ENCODE measurements at places on chromosomes 16 and 17.
A peak's percentile ranks its signal among the peaks of the same experiment; 100 is the strongest.

DNA sequence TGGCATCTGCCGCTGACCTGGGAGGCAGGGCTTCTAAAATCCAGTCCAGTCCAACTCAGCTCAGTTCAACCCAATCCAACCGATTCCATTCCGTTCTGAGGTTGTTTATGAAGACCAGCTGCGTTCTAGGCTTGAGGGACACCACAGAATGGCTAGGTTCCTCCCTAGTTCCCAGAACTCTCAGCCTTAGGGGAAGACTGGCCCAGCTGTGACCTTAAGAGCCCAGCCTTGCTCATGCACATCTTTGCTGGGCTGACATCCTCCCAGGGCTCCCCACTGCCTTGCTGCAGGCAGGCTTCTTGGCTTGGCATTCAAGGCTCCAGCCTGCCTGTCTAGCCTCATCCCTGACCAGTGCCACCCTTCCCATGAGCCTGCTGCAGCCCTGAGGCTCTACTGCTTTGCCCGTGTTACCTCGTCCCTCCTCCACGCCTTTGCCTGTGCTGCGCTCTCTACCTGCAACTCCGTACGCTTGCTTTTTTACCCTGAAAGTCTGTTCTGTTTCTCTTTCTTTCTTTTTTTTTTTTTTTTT, 7.9 kb downstream of the SLC12A3 start:
- no peak for DNase-seq

- no peak for DNase-seq
These were observed 8.4 kb downstream of the CCL16 start for GRCh38 chr17:35972945-35973332.

DNA sequence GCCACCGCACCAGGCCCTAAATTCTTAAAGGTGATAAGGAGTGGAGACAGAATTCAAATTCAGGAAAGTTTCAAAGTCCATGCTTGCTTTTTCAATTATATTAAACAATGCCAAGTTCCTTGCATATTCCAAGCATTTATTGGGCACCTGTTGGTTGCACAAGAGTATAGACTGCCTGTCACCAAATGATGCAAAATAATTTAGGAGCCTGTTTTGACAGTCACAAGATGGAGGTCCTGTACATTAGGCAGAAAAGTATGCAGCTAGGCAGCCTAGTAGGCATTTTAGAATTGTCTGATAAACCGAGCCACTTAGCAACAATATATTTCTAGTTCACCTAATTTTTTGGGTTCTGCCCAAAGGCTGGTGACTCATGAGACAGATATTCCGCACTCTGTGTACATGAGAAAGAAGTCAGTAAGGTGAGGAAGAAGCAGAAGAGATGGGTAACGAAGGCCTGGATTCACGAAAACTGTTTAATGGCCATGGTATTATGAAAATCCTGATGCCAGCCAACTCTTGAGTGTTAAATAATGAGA, 7.3 kb downstream of the ACACA start:
- no peak for DNase-seq

GRCh38 chr17:1620486-1620885, 8.1 kb downstream of the SLC43A2 start:
- no peak for DNase-seq

DNA sequence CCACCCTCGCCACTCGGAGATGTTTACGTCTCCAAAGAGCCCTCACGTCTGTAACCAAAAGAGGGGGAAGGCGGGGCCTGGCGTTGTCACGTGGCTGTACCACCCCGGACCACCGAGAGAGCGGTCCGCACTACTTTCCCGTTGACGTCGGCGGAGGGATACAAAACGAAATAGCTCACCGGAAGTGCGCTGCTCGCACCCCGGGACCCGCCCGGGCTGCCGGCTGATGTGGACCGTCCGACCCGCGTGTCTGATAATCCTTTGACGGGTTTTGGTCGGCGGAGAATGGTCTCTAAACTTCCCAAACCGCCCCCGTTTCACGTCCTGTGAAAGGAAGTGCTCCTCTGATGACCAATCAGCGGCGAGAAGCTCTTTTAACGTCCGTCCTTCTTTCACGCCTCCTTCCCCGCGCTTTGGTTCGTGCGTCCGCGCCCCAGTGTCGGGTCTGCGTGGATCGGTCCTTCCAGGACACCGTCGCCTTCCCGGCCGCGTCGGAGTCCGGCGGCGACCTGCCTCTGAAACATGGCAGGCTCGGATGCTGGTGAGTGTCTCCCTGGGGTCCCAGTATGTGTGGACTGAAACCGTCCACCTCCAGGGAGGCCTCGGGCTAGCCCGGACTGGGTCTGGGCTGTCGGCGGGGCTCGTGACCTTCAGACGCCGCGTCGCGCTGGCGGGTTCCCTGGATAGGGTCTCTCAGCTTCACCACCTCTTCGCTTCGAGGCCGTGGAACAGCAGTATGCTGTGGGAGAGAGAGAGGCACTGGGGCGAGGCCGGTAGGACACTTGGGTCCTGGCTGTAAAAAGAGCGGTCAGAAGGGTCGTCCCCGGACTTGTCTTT, at the start of gene CEP95:
Gene CEP95, plus strand, starts transcription at position 402 of the 837 bp plus-strand sequence. Its CDS starts 121 bp downstream, at position 523.
- DNase-seq: peak; percentile 96

DNA sequence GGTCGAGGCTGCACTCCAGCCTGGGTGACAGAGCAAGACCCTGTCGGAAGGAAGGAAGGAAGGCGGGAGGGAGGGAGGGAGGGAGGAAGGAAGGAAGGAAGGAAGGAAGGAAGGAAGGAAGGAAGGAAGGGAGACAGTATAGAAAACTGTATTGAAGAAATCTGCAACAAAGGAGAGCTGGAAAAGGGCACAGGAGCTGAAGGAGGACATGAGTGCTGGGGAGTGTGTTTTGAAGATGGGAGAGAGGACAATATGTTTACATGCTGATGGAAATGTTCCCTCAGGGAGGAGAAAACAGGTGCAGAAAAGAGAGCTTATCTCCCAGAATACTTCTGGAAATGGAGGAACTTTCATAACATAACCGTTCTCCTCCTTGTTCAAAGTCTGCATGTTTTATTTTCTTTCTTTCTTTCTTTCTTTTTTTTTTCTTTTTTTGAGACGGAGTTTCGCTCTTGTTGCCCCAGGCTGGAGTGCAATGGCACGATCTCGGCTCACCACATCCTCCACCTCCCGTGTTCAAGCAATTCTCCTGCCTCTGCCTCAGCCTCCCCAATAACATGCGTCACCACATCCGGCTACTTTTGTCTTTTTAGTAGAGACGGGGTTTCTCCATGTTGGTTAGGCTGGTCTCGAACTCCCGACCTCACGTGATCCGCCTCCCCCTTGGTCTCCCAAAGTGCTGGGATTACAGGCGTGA, 2.7 kb upstream of the HAP1 start:
- no peak for DNase-seq

GRCh38 chr16:60318486-60318885, 1584.4 kb upstream of the GOT2 start:
- no peak for DNase-seq

- no peak for DNase-seq
These were observed 81.5 kb downstream of the GAS7 start for GRCh38 chr17:10116753-10117420.

- DNase-seq: no peak
These were observed 151.4 kb downstream of the BANP start for GRCh38 chr16:88102597-88102996.

DNA sequence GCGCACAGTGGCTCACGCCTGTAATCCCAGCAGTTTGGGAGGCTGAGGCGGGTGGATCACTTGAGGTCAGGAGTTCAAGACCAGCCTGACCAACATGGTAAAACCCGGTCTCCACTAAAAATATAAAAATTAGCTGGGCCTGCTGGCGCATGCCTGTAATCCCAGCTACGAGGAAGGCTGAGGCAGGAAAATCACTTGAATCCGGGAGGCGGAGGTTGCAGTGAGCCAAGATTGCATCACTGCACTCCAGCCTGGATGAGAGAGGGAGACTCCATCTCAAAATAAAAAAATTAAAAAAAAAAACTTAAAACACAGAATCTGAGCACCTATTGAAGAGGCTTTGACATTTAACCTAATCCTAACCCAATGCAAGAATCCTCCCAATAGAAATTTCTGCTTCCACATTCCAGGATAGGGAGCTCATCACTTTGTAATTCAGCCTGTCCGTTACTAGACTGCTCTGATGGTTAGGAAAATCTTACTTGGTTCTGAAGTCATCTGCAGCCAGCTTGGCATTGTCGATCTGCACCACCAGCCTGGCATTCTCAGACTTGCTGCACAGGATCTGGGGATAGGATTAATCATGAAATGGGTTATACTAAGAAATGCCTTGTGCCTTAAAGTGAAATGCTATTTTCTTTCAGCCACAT, 2.1 kb downstream of the KRT33B start:
- DNase-seq: no peak

DNA sequence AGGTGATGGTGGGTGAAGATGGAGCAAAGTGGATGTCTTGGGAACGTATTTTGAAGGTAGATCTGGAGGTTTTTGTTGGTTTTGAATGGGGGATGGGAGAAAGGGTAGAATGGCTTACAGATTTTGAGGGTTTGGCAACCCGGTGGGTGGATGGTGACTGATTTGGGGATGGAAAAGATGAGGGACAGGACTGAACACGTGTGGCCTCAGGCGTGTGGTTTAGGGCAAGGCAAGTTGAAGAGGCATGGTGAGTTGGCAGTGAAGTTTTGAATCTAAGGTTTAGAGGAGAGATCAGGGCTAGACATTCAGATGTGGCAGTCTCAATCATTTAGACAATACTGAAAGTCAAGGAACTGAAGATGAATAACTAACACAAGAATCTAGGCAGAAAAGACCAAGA, 5.0 kb upstream of the DCTPP1 start:
- no peak for DNase-seq

- DNase-seq: no peak
These were observed 433.6 kb downstream of the PMP22 start for GRCh38 chr17:14831491-14831890.

DNA sequence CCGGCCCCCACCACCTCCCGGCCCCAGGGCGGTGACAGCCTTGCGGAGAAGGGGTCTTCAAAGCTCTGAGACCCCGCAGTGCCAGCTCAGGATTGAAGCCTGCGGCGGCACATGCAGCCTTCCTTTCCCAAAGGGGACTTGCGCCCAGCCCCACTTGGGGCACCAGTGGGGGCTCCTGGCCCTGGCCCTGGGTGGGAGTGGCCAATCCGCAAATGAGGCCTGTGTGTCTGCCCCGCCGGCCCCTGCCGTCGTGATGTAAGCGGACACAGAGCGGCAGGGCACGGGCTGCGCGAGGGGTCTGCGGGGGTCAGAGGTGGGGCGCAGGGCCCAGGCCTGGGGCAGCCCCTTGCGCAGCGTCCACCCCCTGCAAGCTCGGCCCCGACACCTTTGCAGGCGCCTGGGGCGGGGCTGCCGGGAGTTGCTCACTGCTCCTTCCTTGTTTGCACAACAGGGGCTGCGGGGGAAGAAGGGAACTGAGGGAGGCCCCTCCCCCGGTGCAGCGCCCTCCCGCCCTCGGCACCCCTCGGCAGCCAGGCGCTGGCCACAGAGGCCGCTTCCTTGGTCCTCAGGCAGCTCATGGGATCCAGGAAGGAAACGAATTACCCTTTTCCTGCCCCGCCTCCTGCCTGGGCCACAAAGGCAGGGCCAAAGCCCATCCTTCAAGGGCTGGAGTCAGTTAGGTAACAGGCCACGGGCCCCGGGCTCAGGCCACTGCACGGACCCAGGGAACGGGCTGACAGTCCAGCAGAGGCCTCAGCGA, 2.9 kb downstream of the SLC16A3 start:
- peak; percentile 29 for DNase-seq

GRCh38 chr17:81039096-81039495, 4.1 kb downstream of the BAIAP2 start:
- DNase-seq: no peak

GRCh38 chr17:7014995-7015958, 2.9 kb downstream of the RNASEK start:
- DNase-seq: no peak

DNA sequence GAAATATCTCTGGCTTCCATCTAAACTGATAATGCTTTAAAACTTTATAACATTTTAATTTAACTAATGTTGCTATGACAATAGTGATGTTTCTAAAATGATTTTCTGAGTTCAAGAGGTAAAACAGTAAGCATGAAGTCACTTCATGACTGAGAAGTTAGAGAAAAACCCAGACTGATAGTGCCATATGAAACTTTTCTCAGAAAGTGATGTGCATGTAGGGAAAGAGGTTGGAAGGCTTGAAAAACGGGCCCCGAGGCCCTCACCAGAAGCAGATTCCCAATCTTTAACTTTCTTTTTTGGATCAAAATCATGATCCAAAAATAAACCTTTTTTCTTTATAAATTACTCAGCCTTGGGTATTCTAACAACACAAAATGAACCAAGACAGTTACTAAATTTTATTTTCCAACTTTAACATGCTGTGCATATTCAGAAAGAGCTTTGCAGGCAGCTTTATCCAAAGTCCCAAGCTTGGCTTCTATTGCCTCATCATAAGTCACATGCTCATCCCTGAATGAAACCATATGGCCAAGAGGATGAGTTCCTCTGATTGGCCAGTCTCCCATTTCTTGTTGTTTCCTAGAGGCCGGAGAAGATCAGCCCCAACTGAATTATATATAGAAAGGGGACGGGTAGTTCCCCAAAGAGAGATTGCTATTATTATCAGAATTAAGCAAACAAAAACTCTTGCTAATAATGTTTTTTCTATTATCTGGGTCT, 357.6 kb upstream of the SALL1 start:
- DNase-seq: no peak

GRCh38 chr17:30477774-30478115, 537 bp downstream of the GOSR1 start:
- no peak for DNase-seq

- no peak for DNase-seq
These were observed 25.8 kb downstream of the EMP2 start for GRCh38 chr16:10554569-10554968.

- DNase-seq: no peak
These were observed 16.2 kb downstream of the CHP2 start for GRCh38 chr16:23771027-23771426.

DNA sequence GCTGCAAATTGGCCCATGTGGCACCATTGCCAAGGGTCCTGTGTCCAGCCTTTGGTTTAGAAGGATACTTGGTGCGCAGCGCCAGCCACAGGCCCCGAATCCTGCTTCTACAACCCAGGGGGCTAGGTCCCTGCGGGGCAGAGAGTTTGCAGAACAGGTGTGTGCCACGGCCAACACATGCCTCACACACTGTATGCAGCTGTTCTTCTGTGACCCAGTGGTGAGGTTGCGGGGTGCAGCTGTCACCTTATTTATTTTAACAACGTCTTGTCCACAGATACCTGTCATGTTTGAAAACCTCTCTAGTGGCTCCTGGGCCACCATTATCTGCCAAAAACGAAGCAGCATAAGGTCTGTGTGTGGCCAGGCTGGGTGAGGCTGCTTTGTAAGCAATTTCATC, 11.6 kb downstream of the CBFA2T3 start:
- DNase-seq: no peak

All from hippocampal formation (tissue), 2 donors.